Endothelial cell of coronary artery (primary cell): ENCODE measurements at places on chromosomes 3 and 15. TPM values are rescaled to one million over a fixed set of nuclear protein-coding genes. Genes with fewer than 3 reads are reported as not detected.

The NT5DC2 gene
- total RNA-seq = 61.9 and 80.4 TPM in 2 replicates

The AGTR1 gene
- not detected in 2 replicates for total RNA-seq

The BTBD1 gene
- total RNA-seq = 80.5 and 93.6 TPM in 2 replicates

The SMCO1 gene
- total RNA-seq = not detected in 2 replicates

The EFCC1 gene
- 0.18 and 0.19 TPM in 2 replicates for total RNA-seq

The CYP8B1 gene
- total RNA-seq = not detected in 2 replicates

The ZPLD1 gene
- under 0.01 and 0.09 TPM in 2 replicates for total RNA-seq

The CHRM5 gene
- total RNA-seq = under 0.01 TPM in 1 of 2 replicates, not detected in the other

The CCK gene
- total RNA-seq = not detected in 2 replicates

The UROC1 gene
- total RNA-seq = not detected in 2 replicates

The DPH3 gene
- total RNA-seq = 16.5 and 18.4 TPM in 2 replicates

The TGM5 gene
- not detected in 2 replicates for total RNA-seq

The CCR8 gene
- total RNA-seq = not detected in 2 replicates

The RAD54L2 gene
- 16.0 and 18.5 TPM in 2 replicates for total RNA-seq

The RTP1 gene
- total RNA-seq = not detected in 2 replicates

The TRH gene
- not detected in 2 replicates for total RNA-seq

The PLAAT1 gene
- 0.45 TPM in 1 of 2 replicates, not detected in the other for total RNA-seq

The LSMEM2 gene
- not detected in 2 replicates for total RNA-seq

The DPPA4 gene
- not detected in 2 replicates for total RNA-seq

The ACOX2 gene
- total RNA-seq = 2.8 and 4.0 TPM in 2 replicates

The SLC2A2 gene
- not detected in 2 replicates for total RNA-seq

The KCNH8 gene
- under 0.01 TPM in 1 of 2 replicates, not detected in the other for total RNA-seq

The GOLGA6L7 gene
- not detected in 2 replicates for total RNA-seq

The TGM4 gene
- total RNA-seq = 0.09 TPM in 2 replicates

The CLPX gene
- 46.3 and 48.5 TPM in 2 replicates for total RNA-seq

The FGF12 gene
- 0.28 and 1.1 TPM in 2 replicates for total RNA-seq

The SOX2 gene
- not detected in 2 replicates for total RNA-seq

The GOLGA6B gene
- not detected in 2 replicates for total RNA-seq

The ERC2 gene
- 0.28 and 1.1 TPM in 2 replicates for total RNA-seq

The LRRC2 gene
- under 0.01 and 0.09 TPM in 2 replicates for total RNA-seq

The PDIA3 gene
- 119 and 192 TPM in 2 replicates for total RNA-seq

The TUSC7 gene
- not detected in 2 replicates for total RNA-seq

The DHX36 gene
- total RNA-seq = 35.1 and 47.7 TPM in 2 replicates

The LRRFIP2 gene
- 61.1 and 64.1 TPM in 2 replicates for total RNA-seq

The CKMT1B gene
- not detected in 2 replicates for total RNA-seq

The CYP1A1 gene
- 3.0 and 5.5 TPM in 2 replicates for total RNA-seq

The RETNLB gene
- not detected in 2 replicates for total RNA-seq

The NISCH gene
- total RNA-seq = 75.7 and 110 TPM in 2 replicates

The OR5K4 gene
- total RNA-seq = not detected in 2 replicates

The GAP43 gene
- total RNA-seq = not detected in 2 replicates

The TMEM207 gene
- not detected in 2 replicates for total RNA-seq

The ANKUB1 gene
- total RNA-seq = not detected in 2 replicates

The ARHGAP11A gene
- total RNA-seq = 9.2 and 18.5 TPM in 2 replicates

The COL6A5 gene
- not detected in 2 replicates for total RNA-seq

The ECE2 gene
- total RNA-seq = not detected in 2 replicates

The P2RY14 gene
- total RNA-seq = not detected in 2 replicates

The DZIP1L gene
- 5.9 and 15.2 TPM in 2 replicates for total RNA-seq

The MCCC1 gene
- total RNA-seq = 18.6 and 24.6 TPM in 2 replicates

The CELF6 gene
- not detected in 2 replicates for total RNA-seq

The ZNF662 gene
- total RNA-seq = 0.36 and 1.6 TPM in 2 replicates
